Forelimb muscle (tissue), 1 donor: ENCODE measurements at places on chromosomes 1 and 21. TPM values are rescaled to one million over a fixed set of nuclear protein-coding genes. Genes with fewer than 3 reads are reported as not detected.
A peak's percentile ranks its signal among the peaks of the same experiment; 100 is the strongest.

- DNase-seq, result no peak
Measured at GRCh38 chr1:101474039-101474665, 237.3 kb downstream of the S1PR1 start.

SORT1 gene
- polyA plus RNA-seq, result 30.7 TPM

GRCh38 chr1:21804536-21804935 lies 7.5 kb upstream of the LDLRAD2 start:
- DNase-seq, result no peak

GRCh38 chr1:92623187-92623778 lies 136.6 kb upstream of the GFI1 start:
- no peak for DNase-seq

- DNase-seq, result no peak
Measured at GRCh38 chr1:230939806-230940489, 38.7 kb downstream of the TTC13 start.

DNA sequence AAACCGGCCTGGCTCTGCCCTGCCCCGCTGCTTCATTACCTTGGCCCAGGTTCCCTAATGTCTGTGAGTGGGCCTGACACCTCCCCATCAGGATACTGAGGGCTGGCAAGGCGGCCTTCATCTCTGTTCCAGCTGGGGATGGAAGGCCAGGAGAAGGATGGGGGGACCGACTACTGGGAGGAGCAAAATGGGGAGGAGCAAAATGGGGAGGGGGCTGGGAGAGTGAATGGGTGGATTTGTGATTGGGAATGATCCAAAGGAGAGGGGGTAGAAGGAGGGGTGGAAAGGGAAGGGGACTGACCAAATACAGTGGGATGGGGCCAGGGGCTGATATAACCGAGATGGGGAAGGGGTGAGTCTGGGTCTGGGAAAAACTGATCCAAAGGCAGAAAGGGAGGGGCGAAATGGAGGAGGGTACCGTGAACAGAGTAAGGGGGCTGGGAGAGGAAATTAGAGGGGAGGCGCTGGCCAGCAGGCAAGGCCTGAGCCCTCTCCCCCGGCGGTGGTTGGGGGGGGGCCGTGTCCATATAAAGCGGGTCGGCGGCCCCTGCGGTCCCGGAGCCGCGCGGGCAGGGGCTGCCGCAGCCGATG lies at the start of gene FOXE3:
TSS of gene FOXE3 (plus strand) at position 558 of the 591 bp plus-strand sequence. CDS start at position 589, 31 bp downstream.
- DNase-seq, result no peak

IGSF3 gene
- 22.1 TPM for polyA plus RNA-seq

SLC45A1 gene
- 0.52 TPM for polyA plus RNA-seq

DNA sequence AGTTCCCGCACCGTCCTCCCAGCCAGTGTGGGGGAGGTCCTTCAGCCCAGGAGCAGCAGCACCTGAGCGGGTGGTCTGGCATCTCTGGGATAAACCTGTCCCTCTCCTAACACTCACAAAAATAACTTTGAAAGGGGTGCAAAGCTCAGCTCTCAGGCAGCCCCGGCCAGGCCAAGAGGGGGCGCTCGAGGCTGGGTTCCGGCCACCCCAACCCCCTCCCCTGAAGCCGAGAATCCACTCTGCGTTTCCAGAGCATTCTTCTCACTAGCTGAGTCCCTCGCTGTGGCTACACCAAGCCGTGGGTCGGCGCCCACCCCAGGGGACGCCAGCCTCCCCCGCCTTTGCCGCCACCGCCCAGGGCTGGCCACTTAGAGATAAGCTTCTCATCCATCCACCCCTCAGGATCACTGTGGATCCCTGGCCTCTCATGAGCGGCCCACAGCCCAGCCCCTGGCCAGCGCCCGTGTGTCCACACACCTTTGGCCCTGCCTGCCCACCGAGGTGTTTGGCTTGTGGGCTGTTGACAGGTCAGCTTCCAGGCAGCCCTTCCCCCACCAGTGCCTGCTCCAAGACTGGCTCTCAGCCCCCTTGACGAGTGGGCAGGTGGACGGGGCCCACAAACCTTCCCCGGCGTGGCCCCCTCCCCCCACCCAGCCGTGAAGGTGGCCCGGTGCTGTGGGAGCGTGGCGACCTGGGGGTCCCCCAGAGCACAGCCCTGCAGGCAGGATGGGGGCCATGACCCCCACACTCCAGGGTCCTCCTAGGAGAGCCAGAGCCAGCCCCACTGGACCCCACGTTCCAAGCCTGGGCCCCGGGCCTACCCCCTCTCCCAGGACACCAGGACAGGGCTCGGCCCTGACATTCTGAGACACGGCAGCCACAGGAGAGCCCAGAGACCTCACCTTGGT lies 1.9 kb downstream of the FTCD start:
- DNase-seq, result no peak

LRIG2 gene
- 12.6 TPM for polyA plus RNA-seq

GRCh38 chr1:203985044-203985443 lies 87.9 kb upstream of the SOX13 start:
- no peak for DNase-seq

DNA sequence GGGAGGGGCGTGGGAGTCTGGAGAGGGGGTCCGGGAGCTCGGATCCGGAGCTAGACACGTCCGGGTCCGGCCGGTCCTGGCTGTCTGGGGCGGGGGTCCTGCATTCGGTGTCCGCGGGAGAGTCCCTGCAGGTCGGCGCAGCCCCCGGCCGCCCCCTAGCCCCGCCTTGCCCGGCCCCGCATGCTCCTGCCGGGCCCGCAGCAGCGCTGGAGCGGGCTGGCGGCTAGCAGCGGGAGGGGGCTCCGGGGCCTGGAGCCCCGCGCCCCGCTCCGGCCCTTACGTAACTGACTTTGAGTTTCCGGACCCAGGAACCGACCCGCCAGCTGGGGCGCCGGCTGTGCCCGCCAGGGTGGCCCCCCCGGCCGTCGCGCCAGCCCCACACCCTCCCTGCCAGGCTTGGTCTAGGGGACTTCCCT lies 26.9 kb upstream of the EPB41 start:
- DNase-seq, result no peak

BEST4 gene
- polyA plus RNA-seq, result 0.27 TPM

GRCh38 chr1:175494011-175494554 lies 249.3 kb downstream of the TNR start:
- DNase-seq, result no peak

IVL gene
- polyA plus RNA-seq, result not detected

DNA sequence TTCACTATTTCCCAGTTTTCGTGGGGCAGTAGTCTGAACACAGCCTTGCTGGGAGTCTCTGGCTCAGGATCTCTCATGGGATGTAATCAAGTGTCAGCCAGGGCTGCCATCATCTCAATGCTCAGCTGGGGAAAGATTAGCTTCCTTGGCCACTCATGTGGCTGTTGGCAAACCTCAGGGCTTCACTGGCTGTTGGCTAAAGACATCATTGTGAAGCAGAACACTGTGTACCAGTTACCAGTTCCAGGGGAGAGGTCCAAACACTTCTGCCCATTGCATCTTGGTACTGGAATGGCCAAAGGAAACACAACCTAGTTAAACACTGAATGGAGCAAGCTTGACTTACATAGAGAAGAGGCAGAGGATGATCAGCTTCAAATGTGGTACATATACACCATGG lies 33.7 kb downstream of the AADACL4 start:
- no peak for DNase-seq

GRCh38 chr1:118827636-118828035 lies 160.5 kb downstream of the TBX15 start:
- DNase-seq, result no peak

CEP85 gene
- 23.6 TPM for polyA plus RNA-seq

TFF2 gene
- not detected for polyA plus RNA-seq

MMP23B gene
- polyA plus RNA-seq, result 44.9 TPM

- DNase-seq, result no peak
Measured at GRCh38 chr1:206716159-206716869, 31.6 kb downstream of the MAPKAPK2 start.

- DNase-seq, result no peak
Measured at GRCh38 chr1:33768821-33769220, 95.1 kb upstream of the HMGB4 start.

GRCh38 chr1:27862671-27863537 lies 9.4 kb upstream of the THEMIS2 start:
- peak; percentile 60 for DNase-seq

AKT3 gene
- polyA plus RNA-seq, result 17.5 TPM

DNA sequence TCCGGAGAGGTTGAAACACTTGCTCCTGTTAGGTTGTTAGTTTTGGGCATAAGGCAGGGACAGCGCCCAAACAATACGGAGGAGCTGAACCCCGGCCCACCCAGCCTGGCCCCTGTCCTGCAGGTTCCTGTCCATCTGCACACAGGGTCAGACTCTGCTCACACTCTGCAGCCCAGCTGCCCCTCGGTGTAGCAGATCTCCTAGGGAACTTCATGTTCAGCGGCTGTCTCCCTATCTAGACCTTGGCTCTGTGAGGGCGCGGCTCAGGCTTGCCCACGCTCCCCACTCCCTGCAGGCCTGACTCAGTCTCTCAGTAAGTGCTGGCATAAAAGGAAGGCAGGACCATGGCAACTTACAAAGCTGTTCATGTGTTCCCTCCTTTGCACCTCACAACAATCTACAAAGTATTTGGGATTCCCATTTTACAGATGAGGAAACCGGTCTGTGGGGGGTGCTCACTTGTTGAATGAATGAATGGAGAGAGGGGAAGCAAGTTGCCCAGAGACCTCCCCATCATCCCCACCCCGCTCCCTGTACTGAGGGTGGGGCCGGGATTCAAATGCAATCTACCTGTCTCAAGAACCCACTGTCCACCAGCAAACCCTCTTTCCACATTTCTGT lies 26.2 kb downstream of the ACOT11 start:
- no peak for DNase-seq

TMIGD3 gene
- 0.24 TPM for polyA plus RNA-seq

DNA sequence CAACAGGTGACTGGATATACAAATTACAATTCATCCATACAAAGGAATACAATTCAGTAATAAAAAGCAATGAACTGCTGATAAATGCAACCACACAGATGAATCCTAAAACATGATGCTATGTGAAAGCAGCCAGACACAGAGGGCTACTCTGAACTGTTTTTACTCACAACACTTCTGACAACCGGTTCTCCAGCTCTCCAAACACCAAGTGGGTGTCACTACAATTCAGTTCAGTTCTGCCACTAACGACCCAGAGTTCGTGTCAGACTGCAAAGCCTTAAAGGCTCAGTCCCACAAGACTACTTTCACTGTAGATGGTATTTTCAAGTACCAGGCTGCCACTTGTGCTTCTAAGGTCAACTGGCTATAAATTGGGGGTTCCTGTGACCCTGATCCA lies 119.4 kb downstream of the SLC16A1 start:
- no peak for DNase-seq

DNA sequence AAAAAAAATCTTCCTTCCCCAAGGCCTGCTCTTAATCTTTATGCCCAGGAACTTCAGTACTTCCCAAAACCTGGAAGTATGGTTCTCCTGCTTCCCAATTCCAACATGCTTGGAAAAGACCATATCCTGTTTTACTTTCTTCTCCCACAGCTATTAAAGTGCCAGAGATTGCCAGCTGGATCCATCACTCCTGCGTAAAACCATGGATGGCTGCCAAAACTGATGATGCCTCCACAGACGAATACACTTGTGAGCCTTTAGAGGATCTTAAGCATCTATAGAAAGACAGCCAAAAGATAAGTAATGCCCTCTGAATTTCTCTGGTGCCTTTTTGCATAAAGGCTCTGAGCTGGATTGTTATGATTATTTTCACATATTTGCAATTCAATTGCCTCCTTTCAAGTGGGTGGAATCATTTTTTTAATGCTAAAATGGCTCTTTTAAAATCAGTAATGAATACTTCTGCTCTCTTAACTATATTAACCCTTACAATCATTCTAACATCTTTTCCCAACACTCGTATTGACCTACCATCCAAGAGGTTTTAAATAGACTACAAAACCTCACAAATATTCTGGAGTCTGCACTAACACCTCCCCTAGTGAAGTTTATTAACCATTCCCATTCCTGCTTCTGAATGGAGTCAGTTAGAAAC lies 1807.8 kb downstream of the BRINP3 start:
- no peak for DNase-seq

DNA sequence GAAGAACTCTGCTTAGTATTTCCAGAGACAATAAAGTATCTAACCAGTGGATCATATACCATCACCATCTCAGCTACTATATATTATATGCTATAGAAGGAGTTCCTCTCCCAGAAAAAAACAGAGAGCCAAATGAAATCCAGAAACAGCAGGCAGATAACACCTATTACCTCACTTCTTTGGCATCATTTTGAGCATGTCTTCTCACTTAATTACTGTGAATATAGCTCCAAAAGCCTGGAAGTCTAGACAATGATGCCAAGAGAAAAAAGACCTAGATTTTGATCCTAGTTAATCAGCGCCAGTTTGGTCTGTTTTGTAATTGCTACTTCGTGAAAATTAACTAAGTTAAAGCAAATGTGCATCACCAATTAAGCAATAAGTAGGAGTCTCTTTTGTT lies 131.3 kb downstream of the EIF4G3 start:
- DNase-seq, result no peak

GRCh38 chr1:17403081-17403480 lies 31.1 kb downstream of the PADI6 start:
- no peak for DNase-seq

S100A7 gene
- not detected for polyA plus RNA-seq

DNA sequence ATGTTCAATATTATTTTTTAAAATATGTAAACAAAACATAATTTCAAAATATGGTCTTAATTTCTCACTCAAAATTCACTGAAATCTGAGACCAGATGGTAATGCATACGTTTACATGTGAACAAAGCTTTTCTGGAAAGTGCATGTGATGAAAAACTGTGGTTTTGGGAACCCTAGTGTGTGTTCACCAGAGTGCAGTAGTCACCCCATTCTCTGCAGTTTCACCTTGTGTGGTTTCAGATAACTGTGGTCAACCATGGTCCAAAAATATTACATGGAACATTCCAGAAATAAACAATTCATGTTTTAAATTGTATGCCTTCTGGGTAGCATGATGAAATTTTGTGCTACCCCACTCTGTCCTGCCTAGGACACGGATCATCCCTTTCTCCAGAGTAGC lies 2021.9 kb downstream of the MRPL39 start:
- DNase-seq, result no peak

DNA sequence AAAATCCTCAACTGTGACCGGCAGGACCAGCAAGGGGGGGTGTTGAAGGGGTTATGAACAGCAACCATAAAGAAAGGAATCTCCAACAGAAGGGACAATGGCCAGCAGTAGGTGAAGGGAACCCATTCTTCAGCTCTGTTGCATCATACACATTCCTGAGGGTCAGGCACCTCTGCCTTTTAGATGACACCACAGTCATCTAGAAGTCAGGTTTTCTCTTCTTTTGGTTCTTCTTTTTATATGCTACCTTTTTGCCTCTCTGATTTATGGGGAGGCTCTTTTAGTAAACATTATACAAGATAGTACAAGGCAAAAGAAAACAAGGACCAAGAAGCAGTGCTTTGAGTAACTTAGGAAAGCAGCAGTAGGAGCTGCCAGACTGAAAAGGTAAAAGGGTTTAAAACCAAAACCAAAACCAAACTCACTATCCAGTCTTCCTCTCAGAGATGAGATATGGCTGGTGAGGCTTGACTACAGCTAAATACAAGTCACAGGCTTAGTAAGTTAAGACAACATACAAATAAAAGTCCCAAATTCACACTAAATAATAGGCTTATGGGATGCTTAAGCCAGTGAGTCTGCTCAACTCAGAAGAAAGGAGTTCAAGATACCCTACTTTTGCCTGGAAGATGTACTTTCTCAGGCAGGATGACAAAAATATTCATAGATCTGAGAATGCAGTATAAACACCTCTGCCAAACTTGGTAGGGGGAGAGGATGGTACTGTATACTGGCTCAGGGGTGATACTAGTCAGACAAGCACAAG lies 4.1 kb downstream of the TEX38 start:
- no peak for DNase-seq

HCN3 gene
- 4.3 TPM for polyA plus RNA-seq

PAQR6 gene
- 4.0 TPM for polyA plus RNA-seq

- DNase-seq, result no peak
Measured at GRCh38 chr1:204075139-204075521, 2.2 kb downstream of the SOX13 start.

FOXD2 gene
- 0.20 TPM for polyA plus RNA-seq
